ENCODE measurements at places on chromosomes 5 and 9.

DNA sequence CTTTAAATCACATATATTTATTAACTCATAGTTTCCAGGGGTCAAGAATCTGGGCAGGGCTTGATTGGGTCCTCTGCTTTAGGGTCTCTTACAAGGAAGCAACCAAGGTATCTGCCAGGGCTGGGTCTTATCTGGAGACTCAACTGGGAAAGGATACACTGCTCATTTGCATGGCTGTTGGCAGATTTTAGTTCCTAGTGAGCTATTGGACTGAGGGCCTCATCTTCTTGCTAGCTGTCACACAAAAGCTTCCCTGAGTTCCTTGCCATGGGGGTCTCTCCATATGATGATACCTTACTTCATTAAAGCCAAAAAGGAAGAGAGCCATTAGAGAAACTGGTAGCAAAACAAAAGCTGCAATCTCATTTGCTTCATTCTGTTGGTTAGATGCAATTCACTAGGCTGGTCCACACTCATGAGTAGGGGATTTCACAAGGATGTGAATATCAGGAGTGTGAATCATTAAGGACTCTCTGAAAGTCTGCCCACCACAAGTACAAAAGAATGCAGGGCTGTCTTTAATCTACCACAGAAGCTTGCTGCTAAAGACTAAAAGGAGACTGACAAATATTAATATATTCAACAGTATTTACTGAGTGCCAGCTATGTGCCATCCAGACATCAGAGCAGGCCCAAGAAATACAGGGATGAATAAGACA lies 42.0 kb upstream of the TIMD4 start:
- DNase-seq, result no peak

GRCh38 chr9:86925686-86926085 lies 21.6 kb downstream of the GAS1 start:
- no peak for DNase-seq

DNA sequence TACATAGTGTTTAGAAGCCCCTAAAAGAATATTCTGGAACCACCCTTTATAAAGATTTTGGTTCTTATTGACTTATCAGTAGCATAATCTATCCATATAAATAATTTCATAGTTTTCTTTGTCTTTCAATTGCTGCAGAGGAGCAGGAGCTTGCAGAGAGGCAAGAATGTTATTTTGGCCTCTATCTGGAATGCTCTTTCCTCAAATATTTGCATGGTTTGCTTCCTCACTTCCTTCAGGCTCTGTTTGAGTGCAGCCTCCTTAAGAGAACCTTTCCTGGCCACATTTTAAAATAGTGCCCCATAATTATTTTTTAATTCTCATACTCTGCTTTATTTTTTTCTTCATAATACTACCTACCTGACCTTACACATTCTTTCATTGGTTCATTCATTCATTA lies 1.5 kb downstream of the C5 start:
- DNase-seq, result no peak

DNA sequence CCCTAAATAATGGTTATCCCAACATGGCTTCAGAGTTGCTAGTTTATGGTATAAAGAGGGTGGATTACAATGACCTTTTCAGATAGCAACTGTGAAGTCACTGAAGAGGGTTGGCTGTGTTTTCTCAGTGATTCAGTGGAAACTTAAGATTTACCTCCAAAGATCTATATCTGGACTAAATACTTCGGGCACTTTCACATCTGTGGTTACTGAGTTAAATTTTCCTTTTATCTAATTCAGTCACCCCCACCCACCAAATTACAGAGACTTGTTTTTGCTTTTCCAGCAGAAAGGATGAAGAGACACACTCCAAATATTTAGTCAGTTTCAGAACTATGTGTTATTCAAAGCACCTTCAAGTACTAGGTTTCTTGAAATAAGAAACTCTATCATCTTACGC lies 573.2 kb downstream of the CCDC171 start:
- no peak for DNase-seq

DNA sequence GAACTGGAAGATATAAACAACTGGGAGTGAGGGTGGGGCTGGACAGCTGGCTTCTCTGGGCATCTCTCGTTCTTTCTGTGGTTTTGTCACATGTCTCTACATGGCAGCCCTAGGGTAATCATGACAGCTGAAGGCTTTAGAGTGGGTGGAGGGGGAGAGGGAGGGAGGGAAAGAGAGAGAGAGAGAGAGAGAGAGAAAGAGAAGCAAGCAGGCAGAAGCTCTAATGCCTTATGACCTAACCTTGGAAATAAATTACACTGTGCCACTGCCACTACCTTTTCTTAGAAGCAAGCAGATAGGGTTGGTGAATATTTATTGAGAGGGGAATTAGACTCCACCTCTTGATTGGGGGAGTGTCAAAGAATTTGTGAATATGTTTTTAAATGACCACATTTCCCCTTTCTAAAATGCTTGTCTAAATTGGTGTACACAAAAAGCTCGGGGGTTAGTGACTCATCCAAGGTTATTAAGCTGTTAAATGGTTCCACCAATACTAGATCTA lies 2.6 kb upstream of the DAPK1 start:
- DNase-seq, result no peak

DNA sequence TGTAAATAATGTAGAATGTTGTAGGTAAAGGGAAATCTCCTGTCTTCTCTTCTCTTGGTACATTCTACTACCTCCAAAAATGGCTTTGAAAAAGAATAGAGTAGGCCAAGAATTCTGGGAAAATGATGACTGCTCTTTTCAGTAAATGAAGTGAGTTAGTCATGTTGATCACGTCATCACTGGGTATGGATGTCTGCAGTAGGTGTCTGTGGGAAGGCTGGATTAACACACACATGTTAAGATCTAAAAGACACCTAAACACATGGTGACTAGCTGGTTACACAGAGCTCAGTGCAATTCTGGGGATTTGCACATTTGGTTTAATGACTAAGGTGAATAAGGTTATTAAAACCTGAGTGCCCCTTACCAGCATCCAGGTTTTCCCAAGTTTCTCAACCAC lies 161.5 kb downstream of the CEP120 start:
- DNase-seq, result no peak

DNA sequence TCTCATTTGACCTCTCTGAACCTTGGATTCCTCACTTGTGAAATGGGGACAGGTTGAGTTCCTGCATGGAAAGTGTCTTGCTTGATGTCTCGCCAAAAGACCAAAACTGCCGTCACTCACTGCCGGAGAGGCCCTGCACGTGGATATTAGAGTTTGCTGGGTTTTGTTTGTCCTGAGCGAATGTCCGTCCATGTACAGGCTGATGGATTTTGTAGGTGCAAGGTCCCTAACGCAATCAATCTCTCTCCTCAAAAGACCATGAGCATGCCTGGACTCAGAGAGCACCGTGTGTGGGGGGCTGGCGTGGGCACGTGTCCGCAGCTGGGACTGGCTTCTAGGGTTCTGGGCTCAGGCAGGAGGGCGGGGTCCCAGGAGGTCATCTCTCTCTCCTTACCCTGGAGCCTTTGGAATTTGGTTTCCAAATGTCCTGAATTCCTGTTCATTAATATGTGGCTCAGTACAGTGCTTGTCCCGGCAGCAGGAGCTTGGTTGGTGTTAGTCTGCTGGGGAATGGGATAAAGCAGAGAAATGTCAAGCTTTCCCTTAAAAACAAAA lies 146.0 kb upstream of the IER5L start:
- DNase-seq, result no peak

- peak; percentile 64 for DNase-seq
Measured at GRCh38 chr9:77977210-77977611, 54.4 kb downstream of the GNAQ start.

- no peak for DNase-seq
Measured at GRCh38 chr5:159027504-159027903, 72.2 kb downstream of the EBF1 start.

DNA sequence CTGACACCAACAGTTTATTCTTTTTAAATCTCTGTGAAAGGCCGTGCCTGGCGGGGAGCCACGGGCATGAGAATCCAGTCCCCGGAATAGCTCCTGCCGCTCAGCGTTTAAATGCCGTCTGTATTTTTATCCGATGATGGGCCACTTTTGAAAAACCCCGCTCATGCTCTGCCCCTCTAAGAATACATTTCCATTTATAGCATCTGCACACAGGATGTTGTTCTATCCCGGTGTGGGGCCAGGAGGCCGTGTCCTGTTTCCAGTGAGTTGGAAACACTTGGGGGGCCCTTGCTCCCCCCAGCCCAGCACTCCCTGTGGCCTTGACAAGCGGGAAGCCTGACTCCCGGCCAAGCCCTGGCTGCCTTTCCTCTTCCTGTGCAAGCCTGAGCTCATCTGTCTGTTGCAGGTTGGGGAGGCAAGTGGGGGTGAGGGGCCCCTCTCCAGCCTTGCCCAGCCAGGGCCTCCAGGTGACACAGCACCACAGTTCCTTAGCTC lies 39.0 kb downstream of the ERGIC1 start:
- DNase-seq, result no peak

- no peak for DNase-seq
Measured at GRCh38 chr9:122988141-122988540, 45.3 kb upstream of the GPR21 start.

GRCh38 chr9:131578731-131579504 lies 33.6 kb downstream of the PRRT1B start:
- peak; percentile 63 for DNase-seq

- DNase-seq, result peak; percentile 55
Measured at GRCh38 chr5:40754381-40755092, 1.2 kb downstream of the TTC33 start.

GRCh38 chr5:54821445-54822323 lies 163.7 kb downstream of the ESM1 start:
- DNase-seq, result no peak

GRCh38 chr9:85077944-85078343 lies 408.4 kb downstream of the NTRK2 start:
- no peak for DNase-seq

- DNase-seq, result no peak
Measured at GRCh38 chr9:78821126-78821822, 524.3 kb downstream of the PSAT1 start.

DNA sequence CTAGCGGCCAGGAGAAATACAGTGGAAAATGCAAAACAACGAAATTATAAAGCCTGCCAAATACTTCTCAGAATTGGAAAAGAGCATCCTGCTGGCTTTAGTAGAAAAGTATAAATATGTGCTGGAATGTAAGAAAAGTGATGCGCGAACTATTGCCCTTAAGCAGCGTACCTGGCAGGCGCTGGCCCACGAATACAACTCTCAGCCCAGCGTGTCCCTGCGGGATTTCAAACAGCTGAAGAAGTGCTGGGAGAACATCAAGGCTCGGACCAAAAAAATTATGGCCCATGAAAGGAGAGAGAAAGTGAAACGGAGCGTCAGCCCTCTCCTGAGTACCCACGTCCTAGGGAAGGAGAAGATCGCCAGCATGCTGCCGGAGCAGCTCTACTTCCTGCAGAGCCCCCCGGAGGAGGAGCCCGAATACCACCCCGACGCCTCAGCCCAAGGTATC lies 15.0 kb downstream of the MSANTD3 start:
- no peak for DNase-seq

GRCh38 chr5:65483546-65484346 lies 2.0 kb upstream of the ADAMTS6 start:
- DNase-seq, result no peak

DNA sequence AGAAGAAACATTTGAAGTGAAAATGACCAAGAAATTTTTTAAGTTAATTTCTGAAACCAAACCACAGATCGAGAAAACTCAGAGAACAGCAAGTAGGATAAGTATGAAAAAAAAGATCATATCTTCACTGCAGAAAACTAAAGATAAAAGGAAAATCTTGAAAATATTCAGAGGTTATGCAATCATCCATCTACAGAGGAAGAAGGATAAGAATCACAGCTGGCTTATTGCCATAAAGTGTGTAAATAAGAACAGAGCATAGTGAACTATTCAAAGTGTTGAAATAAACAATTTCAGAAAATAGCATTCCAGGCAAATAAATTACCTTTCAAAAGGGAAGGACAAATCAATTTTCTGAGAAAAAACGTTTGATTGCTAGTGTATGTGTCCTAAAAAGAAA lies 1191.7 kb upstream of the CDH6 start:
- DNase-seq, result no peak

- no peak for DNase-seq
Measured at GRCh38 chr9:118570066-118570465, 799.2 kb downstream of the BRINP1 start.

- DNase-seq, result no peak
Measured at GRCh38 chr5:126718236-126718868, 58.6 kb upstream of the LMNB1 start.

- no peak for DNase-seq
Measured at GRCh38 chr5:7781899-7782298, 69.0 kb downstream of the CFAP90 start.

DNA sequence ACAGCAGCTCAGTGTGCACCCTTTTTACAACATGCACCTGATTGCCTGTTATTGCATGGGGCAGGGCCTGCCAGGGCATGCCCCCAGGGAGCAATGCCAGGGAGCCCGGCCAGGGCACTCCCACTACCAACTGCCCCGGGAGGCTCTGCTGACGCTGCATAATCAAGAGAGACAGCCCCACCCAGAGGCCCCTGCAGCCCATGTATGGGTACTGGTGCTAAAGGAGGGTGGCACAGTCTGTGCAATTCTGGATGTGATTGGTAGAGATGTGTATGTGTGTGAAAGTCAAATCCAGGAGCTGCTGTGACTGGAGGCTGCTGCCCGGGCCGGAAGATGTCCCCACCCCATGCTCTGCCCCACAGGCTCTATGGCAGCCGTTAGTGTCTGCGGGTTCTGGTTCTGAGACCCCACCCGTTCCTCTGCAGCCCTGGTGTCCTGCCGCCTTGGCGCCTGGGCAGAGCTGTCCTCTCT lies 3.9 kb upstream of the NEURL1B start:
- DNase-seq, result no peak

DNA sequence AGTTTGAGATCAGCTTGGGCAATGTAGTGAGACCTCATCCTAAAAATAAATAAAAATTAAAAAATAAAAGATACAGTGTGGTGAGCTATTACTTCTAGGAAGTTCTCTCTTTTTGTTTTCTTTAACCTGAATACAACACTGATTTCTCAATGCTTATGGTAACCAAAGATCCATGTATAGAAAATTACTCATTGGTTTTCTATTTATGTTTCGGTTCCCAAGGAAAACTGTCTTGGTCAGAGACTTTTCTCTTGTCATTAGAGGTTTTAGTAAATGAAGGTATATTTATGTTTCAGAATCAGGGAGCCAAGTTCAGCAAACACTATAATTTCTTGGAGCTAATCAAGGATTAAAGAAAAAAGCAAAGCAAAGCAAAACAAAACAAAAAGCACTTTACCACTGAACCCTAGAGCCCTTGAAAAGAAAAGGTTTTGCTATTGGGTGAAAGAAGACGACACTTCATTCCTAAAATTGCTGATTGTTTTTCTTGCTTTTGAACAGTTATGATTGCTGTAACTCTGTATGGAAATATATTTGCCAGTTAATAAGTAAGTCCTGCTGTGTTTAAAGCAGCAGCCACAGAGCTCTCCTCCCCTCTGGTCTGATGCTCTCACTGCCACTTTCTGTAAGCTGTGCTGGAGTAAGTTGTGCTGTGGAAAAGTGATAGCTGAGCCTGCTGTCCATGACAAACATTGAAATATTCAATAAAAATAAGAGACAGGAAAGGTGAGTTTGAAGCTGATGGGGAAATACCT lies 298.2 kb downstream of the CD180 start:
- no peak for DNase-seq

Measured in CD4-positive, alpha-beta T cell treated with Interleukin-4 for 1 hour (primary cell).